ENCODE measurements at places on chromosomes 5 and 9. TPM values are rescaled to one million over a fixed set of nuclear protein-coding genes. Genes with fewer than 3 reads are reported as not detected.

The SLF1 gene
- 2.4 TPM for total RNA-seq

- DNase-seq = no peak
Measured at GRCh38 chr5:37735649-37736347, 104.0 kb downstream of the GDNF start.

DNA sequence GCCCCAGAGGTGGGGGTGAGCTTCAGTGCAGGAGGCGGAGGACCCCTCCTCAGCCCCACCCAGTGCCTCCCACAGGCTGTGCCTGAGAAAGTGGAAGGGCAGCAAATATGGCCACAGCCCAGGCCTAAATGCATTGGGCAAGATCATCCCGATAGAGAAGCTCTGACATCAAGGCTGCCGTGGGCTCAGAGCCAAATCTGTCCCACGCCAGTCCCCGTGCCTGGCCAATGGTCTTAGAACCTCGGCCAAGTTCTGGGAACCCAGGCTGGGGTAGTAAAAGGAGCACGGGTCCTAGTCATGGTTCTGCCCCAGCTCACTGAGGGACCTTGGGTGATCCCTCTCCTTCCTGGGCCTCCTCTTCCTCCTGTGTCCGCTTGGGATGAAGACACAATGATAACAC lies 27.7 kb upstream of the TNIP1 start:
- DNase-seq = no peak

The TAF11L10 gene
- total RNA-seq = not detected

- DNase-seq = no peak
Measured at GRCh38 chr9:78030296-78030552, 1.4 kb downstream of the GNAQ start.

GRCh38 chr9:34328500-34328986 lies 525 bp downstream of the KIF24 start:
- DNase-seq = no peak

DNA sequence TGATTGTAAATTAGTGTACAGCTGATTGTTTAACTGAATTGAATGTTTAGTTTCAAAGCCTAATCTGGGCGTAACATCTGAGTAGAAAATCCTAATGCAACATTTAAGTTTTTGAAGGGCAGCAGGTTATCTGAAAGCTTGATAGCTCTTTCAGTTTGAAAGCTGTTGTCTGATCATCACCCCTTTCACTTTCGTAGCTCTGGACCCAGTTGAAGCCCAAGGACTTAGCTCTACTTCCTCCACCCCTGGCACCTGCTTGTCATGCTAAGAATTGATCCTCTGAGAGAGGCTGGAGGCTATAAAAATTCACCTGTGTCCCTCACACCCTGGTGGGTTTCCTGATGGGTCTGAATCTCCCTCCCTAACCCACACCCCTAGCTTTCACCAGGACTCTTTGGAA lies 86.0 kb downstream of the ZFAND5 start:
- no peak for DNase-seq

DNA sequence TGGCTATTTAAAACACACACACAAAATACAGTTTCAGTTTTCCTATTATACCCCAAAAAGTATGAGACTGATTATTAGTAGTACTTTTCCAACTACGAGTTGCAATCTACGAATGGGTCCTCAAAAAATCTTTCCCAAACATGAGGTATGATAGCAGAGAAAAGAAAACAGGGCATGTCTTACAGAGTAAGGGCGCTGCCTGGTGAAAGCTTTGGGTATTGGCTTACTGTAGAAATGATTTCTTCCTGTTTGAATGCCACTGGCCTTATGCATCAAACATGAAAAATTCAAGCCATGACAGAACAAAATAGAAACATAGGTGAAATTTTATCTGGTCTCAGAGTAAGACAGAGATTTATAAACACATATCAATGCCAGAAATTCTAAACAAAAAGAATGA lies 448.0 kb downstream of the SPOCK1 start:
- DNase-seq = no peak
